ENCODE measurements at places on chromosomes 7 and 10. TPM values are rescaled to one million over a fixed set of nuclear protein-coding genes. Genes with fewer than 3 reads are reported as not detected.

CAMK2B gene
- total RNA-seq: 0.20 TPM

KCNH2 gene
- 0.51 TPM for total RNA-seq

UFSP1 gene
- total RNA-seq: 5.0 TPM

OLAH gene
- total RNA-seq: not detected

STAM gene
- 28.0 TPM for total RNA-seq

SNCG gene
- 6.6 TPM for total RNA-seq

CHAT gene
- not detected for total RNA-seq

SMKR1 gene
- total RNA-seq: 13.3 TPM

TAS2R41 gene
- not detected for total RNA-seq

SFRP5 gene
- total RNA-seq: 2.4 TPM

MRPS16 gene
- total RNA-seq: 141 TPM

VAX1 gene
- 1.3 TPM for total RNA-seq

KCNMA1 gene
- 75.8 TPM for total RNA-seq

ABCB1 gene
- 0.09 TPM for total RNA-seq

IKZF1 gene
- total RNA-seq: not detected

PDAP1 gene
- 188 TPM for total RNA-seq

TNS3 gene
- 96.1 TPM for total RNA-seq

AKR1C8 gene
- total RNA-seq: 0.49 TPM

ASZ1 gene
- not detected for total RNA-seq

SPDYE18 gene
- total RNA-seq: 0.23 TPM

TAS2R38 gene
- total RNA-seq: not detected

GRM3 gene
- not detected for total RNA-seq

IGFBP3 gene
- 302 TPM for total RNA-seq

SPDYE1 gene
- not detected for total RNA-seq

TAC1 gene
- total RNA-seq: not detected

CALCR gene
- total RNA-seq: not detected

All from A549 treated with DMSO at 1 μM for 4 hours (cell line).